RPMI7951 (cell line): ENCODE measurements at places on chromosomes 5 and 9.

GRCh38 chr5:148474025-148474511 is 90.3 kb downstream of the FBXO38 start:
- peak; percentile 66 for DNase-seq

DNA sequence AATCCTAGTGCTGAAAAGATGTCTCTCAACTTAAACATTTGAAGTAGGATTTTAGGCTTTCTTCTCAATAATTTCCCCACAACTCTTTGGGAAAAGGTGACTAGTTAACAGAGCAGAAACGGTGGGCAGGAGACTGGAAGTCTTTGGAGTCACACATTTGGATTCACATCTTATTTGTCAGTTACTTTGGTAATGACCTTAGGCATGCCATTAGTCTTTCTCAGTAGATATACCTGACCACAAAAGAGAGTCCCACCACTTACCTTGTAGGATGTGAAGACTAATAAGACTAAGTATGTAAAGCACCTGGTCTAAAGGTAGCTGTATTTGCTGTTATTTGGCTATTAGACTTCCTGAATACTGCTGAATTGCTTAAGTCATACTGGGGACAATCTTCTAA is 35.4 kb downstream of the DAP start:
- no peak for DNase-seq

DNA sequence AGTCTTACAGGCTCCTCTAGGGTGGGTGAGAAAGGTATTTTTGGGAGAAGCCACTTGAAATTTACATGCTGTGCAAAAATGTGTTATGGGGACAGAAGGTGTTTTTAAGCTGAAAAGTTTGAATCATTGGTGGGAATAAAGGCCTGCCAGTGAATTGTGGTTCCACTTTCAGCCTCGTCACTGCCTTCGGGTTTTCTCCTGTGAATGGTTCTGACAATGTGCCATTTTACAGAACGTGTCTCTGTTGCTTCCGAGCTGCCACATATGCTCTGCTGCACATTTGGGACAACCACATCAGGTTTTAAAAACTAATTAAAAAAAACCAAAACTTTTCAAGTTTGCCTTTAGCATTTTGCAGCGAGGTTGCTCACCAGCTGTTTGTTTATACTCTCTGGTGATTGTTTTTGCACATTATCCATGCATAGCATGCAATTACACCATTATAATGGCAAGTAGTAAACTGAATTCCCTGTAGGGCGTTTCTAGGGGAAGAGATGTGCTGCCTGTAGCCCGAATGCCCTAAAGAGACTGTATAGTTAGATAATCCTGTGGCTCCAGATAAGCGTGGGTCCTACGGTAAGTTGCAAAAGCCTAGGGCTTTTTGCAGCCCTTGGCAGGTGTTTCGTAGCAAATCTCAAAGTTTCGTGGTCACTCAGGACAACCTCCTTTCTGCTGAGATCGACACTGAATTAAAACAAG is 40.1 kb upstream of the SUB1 start:
- DNase-seq = peak; percentile 22

DNA sequence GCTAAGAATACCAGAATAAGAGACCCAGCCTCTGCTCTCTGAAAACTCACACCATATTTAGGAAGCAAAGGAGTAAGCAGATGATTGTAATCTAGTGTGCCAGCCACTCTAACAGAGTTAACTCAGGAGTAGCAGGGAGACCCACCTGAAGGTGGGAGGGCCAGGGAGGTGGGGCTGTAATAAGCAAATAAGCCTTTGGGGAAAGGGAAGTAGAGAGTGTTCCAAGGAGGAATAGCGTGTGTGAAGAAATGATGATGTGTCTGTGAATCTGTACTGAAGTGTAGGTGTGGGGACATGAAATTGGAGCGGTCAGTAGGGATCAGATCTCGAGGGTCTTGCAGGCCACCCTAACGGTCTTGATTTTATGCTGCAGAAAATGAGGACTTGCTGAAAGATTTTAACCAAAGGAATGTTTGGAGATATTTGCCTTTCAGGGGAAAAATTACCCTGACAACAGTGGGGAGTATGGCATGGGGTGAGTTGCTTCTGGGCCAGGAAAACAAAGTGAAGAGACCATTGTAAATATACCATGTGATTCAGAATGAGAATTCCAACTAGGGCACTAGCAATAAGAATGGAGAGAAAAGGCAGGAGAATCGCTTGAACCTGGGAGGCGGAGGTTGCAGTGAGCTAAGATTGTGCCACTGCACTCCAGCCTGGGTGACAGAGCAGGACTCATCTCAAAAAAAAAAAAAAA is 44.1 kb upstream of the FSD1L start:
- DNase-seq = no peak

GRCh38 chr9:35706951-35707350 is 17.2 kb upstream of the TPM2 start:
- DNase-seq = no peak

DNA sequence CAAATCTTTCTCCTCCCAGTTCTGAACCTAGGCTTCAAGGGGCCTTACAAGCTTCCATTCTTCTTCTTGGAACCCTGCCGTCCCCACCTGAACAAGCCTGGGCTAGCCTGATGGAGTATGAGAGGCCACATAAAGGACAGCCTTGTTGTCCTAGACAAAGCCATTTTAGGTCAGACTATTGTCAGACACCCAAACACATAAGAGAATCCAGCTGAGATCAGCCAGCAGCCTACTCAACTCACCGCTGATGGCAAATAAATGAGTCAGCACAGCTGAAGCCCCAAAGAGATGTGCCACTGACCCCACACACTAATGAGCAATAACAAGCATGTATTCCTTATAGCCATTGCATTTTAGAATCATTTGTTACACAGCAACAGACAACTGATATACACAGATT is 33.8 kb downstream of the SVEP1 start:
- peak; percentile 73 for DNase-seq

DNA sequence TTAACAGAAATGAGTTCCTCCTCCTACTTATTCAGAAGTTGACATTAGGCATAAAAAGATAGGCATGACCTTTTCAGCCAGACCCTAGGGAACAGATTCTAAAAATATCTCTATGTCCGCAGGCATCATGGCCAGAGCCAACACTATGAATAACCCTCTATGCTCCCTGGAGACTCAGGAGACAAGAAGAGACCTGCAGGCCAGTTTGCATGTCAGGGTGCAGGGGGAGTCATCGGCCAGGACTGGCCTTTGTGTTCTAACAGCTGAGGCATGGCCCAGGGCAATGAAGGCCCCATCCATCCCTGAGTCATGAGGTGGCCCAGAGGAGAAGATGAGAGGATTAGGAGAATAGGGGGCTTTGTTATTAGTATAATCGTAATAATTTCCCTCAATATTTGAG is 93.8 kb downstream of the TMEM215 start:
- peak; percentile 55 for DNase-seq

- DNase-seq = no peak
These were observed 17.4 kb upstream of the LRRC19 start for GRCh38 chr9:27022920-27023319.

DNA sequence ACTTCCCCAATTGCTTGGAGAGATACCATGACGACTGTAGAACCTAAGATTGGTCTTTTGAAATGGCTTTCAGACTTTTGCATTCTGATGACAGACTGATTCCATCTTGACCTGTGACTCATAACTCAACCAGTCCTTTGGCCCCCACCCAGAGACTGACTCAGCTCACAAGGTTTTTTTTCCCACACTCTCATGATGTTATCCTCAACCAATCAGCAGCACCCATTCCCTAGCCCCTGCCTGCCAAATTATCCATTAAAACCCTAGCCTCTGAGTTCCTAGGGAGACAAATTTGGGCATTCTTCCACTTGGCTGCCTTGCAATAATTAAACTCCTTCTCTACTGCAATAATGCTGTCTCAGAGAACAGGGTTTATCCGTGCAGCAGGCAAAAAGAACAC is 1263.3 kb upstream of the CDH9 start:
- peak; percentile 78 for DNase-seq

DNA sequence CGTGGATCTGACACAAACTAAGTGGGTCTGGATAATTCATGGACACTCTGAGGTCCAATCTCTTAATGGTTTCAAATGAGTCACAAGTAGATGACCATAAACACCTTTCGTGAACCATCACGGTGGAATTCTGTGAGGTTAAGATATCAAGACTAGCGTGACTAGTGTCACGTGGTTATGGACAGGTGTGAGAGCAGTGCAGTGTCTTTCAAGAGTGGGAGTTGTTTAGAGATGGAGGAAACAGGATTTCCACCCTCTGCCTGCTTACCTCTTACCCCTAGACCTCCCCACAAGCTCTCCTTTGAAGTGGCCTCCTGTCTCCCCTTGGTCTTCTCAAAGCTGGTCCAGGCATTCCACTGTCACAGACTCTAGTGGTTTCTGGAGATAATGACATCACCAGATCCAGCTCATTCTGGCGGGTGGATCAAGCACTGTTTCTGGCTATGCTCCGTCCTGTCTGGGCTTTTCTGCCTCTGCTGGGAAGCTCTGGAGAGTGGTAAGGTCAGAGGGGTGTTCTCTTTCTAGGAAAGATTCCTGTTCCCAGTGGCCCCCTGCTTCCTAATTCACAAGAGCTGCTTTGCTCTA is 20.0 kb upstream of the ZNF782 start:
- DNase-seq = no peak

- no peak for DNase-seq
These were observed 79.3 kb downstream of the EPB41L4A start for GRCh38 chr5:112339761-112340160.

DNA sequence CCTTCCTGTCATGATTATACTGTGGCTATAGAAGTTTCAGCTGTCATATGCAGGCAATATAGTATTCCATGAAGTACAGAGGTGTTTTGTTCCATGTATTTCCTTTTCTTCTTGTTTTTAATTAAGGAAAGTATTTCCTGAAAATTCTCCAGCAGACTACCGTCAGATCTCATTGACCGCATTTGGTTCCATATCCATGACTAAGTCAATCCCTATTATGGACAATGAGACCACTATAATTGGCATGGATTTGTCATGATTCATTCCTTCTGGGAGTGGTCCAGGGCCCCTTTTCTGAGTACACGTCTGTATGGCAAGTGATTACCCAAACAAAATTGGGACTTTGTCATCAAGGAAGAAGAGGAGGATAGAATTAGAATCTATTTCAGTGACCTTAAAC is 283.2 kb upstream of the CLINT1 start:
- peak; percentile 15 for DNase-seq

DNA sequence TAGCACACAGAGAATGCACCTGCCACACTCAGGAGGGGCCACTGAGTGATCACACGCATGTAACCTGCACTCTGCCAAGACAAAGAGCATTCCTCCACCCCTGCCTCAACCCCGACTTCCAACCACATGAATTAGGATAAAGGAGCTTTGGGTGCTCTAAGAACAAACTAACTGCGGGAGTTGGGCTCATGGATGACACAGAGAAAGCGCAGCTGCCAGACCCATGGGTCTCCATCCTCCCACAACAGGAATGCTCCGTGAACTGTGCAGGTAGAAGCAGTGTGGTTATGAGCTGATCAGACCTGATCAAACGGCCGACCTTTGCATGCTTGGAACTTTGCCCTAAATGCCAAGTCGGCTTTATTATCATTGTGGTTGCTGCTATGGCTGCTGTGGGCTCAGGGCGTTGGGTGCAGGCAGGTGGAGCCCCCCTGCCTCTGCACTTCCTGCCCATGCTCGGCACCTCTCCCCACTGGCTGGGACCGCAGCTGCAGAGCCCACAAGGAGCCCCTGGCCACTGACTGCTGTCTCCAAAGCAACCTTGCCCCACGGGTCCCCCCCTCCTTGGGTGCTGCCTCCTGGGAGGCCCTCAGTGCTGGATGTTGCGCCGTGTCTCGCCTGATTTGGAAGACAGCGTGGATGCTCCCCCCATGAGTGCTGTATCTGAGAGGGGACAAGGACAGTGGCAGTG is 2.6 kb upstream of the SLC6A3 start:
- no peak for DNase-seq

DNA sequence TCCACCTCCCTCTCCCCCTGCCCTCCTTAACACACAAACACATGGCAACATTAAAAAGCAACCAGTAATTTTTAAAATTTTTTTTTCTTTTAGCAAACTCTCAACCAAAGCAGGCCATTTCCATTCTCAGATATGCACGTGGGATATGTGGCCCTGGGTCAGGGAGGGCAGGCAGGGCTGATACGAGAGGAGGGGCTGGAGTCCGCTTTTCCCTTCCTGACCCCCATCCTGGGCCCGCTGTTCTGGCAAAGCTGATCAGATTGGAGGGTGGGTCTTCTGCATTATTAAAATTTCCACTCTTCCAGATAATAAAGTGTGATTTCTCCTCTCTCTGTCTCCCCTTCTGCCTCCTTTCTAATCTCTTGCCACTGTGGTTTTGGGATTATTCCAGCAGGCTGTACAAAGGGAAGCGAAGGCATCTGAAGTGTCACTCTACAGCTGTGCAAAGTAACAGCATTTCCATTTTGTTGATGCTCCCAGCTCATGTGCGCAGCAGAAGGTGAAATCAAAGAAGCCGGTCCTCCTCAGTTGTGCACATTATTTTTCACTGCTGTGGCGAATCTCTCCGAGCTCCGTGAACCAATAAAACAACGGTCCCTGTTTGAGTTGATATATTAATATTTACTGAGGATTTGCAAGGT is 12.0 kb downstream of the IRX1 start:
- no peak for DNase-seq

DNA sequence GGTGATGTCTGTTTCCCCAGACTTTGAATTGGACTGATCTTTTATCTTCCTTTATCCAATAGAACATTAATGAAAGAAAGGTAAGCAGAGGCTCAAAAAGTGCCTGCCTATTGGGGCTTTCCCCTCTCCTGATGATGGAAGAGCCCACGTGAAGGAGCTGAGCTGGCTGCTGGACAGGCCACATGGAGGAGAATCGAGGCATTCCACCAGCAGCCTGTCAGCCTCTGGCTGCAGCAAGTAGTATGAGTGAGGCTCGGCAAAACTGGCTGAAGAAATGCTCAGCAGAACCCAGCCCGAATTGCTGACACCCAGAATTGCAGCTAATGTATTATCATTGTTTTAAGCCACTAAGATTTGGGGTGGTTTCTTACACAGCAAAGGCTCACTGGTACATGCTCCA is 66.5 kb upstream of the STC2 start:
- DNase-seq = no peak

- no peak for DNase-seq
These were observed 135.9 kb downstream of the GABBR2 start for GRCh38 chr9:98572796-98573195.

- peak; percentile 87 for DNase-seq
These were observed 64.6 kb downstream of the ABCA1 start for GRCh38 chr9:104863180-104863883.

DNA sequence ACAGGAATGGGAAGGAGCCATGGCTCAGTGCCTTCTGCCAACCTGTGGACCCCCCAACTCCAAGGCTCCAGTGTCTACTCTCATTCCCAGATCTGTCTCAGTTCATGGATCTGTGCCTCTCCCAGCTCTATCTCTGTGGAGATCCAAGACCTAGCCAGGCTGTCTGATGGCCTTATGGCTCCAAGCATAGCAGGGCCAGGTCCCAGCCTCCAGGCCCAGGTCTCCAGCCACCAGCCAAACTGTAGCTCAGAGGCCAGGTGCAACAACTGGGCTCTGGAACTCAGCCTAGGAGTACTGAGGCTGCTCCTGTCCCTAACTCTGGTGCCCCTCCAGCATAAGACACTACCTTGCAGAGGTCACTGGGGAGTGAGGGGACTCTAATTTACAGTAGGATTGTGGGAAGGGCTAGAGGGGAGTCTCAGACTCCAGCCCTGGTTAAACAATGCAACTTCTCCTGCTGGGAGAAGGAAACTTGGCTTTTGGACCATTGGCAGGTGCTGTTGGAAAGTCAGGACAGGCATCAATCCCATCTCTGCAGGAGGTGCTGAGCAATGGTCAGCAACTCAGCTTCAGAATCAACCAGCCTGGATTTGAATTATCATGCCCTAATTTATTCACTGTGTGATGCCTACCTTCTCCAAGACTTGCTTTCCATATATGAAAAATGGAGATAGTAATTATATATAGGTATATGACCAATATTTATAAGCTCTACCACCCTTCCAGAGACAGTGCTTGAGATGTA is 63.0 kb downstream of the PCDH1 start:
- no peak for DNase-seq
